Chondrocyte (in vitro differentiated cells): ENCODE measurements at places on chromosomes 13 and 19. TPM values are rescaled to one million over a fixed set of nuclear protein-coding genes. Genes with fewer than 3 reads are reported as not detected.

The LGI4 gene
- 0.46 to 2.2 TPM (median 1.3 TPM) in 3 replicates for total RNA-seq

The NR1H2 gene
- total RNA-seq = 47.7 to 48.9 TPM (median 48.3 TPM) in 3 replicates

The PCP2 gene
- not detected in 3 replicates for total RNA-seq

The DACT3 gene
- total RNA-seq = 17.1 to 18.7 TPM (median 18.5 TPM) in 3 replicates

The SMIM17 gene
- total RNA-seq = 0.20 to 1.1 TPM (median 0.67 TPM) in 3 replicates

The LGALS13 gene
- total RNA-seq = not detected in 3 replicates

The TEX26 gene
- total RNA-seq = not detected in 3 replicates

The MEX3D gene
- 57.8 to 60.1 TPM (median 59.6 TPM) in 3 replicates for total RNA-seq

The PARP4 gene
- 35.7 to 44.9 TPM (median 35.8 TPM) in 3 replicates for total RNA-seq

The PEPD gene
- 55.6 to 68.7 TPM (median 62.0 TPM) in 3 replicates for total RNA-seq

The ZNF546 gene
- total RNA-seq = 2.0 to 7.5 TPM (median 3.6 TPM) in 3 replicates
